ENCODE measurements at places on chromosomes 11 and 22.
A peak's percentile ranks its signal among the peaks of the same experiment; 100 is the strongest.

- no peak for DNase-seq
Measured at GRCh38 chr11:96134602-96135001, 208.4 kb downstream of the MAML2 start.

- no peak for DNase-seq
Measured at GRCh38 chr22:19527861-19528417, 3.7 kb upstream of the CLDN5 start.

GRCh38 chr11:16685914-16686313, 52.5 kb upstream of the C11orf58 start:
- peak; percentile 36 for DNase-seq

DNA sequence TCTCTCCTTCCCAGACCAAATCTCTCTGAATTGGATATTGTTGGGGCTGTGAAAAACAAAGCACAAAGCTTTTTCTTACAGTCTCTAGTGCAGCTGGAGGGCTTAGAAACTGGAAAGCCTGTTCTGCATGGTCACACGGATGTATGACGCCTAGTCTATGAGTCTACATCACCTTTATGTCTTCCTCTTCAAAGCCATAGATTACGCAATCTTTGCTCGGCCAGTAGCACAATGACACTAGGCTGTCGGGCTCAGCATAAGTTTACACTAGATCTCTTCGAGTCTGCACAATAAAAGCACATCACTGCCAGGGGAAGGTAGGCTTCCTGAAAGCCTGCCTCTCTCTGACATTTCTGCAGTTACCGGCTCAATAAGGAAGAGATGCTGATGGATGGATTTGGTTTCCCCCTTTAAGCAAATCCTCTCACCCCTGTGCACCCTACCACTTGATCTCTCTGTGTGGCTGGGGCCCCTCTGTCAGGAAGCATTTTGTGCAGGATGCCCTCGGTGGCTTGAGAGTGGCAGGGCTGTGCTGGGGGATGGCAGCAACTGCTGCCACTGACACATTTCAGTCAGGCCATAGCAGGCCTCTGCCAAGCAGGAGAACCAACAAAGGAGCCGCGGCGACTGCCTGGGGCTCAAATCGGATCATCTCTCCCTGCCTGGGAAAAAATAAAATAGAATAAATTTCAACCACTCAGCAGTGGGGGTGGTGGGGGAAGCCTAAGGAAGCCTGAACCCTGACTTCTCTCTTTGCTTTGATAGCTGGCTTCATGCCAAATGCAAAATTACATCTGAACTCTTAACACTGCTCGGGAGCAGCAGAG, 1272.8 kb downstream of the LRRC4C start:
- DNase-seq, result no peak

DNA sequence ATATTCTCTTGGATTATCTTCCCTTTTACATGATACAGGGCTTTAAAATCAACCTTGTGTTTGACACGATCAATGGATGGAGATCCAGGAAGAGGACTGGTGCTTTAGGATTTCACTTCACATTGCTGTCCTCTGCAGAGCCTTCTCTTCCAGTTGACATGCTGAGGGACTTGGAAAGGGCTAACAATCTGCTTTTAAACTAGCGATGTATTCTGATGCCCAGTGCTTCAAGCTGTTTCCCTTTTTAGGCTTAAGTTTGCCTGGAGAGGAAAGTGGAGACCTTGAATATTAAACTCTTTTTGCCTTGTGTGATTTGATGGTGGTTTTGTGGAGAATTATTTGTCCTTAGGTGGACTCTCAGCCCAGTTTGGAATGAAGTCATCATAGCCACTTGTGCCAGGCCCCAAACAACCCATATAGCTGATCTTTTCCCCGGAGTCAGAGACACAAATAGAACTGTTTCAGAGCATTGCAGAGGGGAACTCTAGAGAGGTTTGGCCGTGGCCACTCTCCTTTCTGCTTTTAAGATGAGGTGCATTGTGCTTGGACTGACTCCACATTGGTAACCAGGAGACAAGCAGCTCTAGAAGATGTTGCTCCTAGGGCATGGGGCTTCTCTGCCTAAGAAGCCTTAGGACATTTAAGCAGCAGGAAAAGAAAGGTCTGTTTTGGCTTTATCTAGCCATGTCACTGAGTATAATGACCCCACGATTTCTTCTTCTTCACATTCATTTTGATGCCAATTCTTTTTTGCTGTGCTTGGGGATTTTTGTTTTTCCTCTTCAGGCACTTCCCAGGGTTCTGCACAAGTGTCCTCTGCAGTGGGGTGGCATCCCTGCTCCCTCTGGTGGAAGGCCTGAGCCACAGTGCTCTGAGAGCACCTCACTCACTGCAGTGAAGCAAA, 152.8 kb downstream of the NCAM1 start:
- peak; percentile 62 for DNase-seq

DNA sequence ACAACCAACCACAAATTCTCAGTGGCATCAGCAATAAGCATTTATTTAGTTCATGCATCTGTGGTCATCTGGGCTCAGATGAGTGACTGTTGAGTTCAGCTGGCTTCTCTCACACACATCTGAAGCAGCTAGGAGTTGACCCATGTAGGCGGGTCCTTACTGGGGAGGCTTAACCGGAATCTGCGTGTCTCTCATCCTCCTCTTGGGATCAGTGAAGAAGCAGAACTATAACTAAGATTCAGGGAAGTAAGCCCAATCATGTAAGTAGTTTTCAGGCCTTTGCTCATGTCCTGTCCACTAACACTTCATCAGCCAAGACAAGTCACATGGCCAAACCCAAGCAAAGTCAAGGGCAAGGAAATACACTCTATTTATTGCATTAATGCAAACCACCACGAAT, 236.2 kb downstream of the C11orf87 start:
- no peak for DNase-seq

- no peak for DNase-seq
Measured at GRCh38 chr22:38706101-38706900, 557 bp downstream of the GTPBP1 start.

- no peak for DNase-seq
Measured at GRCh38 chr11:126080161-126080941, 17.7 kb upstream of the CDON start.

GRCh38 chr22:36295247-36295646, 42.3 kb downstream of the APOL1 start:
- no peak for DNase-seq

DNA sequence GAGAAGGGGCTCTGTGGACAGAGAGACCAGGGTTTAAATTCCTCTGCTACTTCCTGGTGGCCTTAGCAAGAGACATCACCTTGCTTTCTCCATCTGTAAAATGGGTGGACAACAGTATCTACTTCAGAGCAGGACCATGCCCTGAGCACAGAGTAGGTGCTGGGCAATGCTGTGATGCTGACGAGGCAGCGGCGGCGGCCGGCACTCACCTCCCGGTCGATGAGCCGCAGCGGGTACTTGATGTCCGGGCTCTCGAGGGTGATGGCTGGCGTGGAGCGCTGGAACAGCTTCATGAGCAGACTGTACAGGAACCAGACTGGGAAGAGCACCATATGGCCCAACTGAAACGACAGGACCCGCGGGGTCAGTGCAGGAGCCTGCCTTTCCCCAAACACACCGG, 3.9 kb downstream of the ATP5MGL start:
- no peak for DNase-seq

GRCh38 chr11:98616098-98616655, 404.6 kb upstream of the CNTN5 start:
- DNase-seq, result no peak

- no peak for DNase-seq
Measured at GRCh38 chr11:103487113-103487512, 377.9 kb downstream of the DYNC2H1 start.

DNA sequence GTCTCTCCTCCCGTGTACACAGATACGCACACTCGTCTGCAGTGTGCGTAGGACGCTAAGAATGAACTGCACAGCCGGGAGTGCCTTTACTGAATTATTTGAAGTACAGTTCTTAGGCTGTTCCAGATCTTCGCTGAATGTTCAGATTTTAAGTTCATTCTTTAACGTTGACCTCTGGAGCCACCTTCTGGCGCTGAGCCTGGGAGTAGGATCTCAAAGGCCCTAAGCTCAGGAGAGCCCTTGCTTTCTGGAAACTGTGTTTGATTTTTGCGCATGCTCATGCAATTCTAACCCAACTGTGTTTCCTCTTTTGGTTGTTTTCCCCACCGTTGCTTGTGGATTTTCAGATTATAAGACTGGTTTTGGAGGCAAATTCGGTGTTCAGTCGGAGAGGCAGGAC, 22.8 kb downstream of the CTTN start:
- no peak for DNase-seq

DNA sequence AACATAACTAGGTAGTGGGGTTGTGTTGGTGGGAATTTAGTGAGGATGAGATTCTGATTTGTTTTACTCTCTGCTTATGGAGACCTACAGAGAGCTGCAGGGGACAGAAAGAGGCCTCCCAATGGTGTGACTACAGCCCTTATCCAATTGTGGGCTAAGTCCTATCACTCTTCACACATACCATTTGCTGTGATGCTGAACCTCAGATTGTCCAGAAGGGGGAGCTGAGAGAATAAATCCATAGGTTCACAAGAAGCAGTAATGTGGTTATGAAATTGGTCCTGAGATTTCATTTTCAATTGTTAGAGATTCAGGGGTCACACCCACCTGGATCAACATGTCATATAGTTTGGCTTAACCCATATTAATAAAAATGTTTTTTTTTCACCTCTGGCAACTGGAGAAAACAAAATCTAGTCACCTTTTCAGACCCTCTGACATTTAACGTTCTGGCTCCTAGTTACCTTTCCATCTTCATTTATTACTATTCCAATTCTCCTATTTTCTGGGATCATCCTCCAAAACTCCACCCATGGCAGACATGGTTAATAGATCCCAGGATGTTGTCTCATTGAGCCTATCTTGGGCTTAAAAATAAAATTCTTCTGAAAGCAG, 53.3 kb upstream of the PTPN5 start:
- peak; percentile 50 for DNase-seq

- no peak for DNase-seq
Measured at GRCh38 chr11:116742104-116742503, 30.7 kb downstream of the BUD13 start.
